ENCODE measurements at places on chromosomes 2 and 18.

DNA sequence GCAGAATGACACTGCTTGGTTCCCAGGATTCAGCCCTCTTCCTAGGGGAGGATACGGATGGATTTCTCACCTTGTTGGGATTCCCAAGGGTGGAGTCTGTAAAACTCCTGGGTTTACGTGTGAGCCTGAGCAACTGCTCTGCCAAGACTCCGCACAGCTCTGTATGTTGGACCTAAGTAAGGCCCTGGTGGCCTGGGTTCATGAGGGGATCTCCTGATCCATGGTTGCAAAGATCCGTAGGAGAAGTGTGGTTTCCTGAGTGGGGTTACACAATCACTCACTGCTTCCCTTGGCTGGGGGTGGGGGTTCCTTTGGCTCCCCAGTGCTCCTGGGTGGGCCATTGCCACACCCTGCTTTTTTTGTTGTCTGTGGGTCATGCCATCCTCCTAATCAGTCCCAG, 37.7 kb downstream of the ANKRD12 start:
- DNase-seq, result no peak

DNA sequence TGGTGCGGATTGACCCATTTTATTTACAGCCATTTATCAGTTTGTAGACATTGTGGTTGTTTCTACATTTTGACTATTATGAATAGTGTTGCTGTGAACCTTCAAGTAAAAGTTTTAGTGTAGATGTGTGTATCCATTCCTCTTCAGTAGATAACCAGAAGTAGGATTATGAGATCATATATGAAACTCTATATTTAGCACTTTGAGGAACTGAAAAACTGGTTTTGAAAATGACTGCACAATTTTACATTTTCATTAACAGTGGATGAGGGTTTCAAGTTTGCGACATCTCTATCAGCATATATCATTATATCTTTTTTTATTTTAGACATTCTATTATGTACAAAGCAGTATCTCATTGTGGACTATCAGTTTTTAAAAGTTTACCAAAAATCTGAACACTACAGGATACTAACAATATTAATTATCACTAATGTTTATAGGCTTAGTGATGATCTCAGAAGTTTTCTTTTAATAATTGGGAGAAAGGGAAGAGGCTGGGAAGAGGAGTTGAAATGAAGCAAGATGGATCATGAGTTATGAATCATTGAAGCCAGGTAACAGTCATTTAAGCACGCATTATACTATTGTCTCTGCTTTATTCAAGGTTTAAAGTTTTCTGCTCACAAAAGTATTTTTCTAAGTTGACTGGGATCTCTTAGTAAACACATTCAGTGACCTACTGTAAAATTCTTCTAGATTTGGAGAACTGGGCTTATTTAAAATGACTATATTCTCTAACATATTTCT, 329.0 kb upstream of the LRATD1 start:
- DNase-seq, result no peak

DNA sequence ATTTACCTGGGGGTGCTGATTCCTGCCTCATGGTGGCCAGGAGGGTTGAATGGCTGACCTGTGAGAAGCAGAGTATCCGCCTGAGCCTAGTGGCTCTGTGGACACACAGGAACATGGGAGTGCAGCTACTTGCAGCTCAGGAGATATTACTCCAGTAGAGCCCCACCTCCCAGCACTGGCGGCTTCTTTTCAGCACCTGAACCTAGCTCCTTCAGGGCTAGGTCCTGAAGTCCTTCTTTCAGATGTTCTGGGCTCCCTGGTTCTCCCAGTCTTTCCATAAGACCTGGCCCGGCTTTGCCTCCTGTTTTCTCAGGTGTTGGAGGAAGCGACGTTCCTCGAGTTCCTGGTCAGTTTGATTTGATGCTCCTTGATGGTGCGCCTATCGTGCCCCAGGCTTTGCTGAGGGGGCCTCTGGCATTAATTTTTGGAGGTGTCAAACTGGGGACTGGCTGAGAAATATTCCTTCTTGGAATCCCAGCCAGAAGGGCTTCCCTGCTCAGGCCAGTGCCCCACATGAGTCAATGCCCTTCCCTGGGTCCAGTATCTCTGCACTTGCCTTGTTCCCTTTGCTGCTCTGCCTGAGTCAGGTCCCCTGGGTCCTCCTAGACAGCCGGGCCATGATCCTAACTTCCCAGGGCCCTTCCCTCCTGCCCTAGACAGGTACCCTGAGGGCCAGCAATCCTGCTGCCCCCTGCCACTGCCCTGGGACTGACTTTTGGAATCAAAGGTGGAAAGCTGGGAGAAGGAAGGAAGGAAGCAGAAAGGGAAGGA, 110.7 kb upstream of the HAAO start:
- no peak for DNase-seq

DNA sequence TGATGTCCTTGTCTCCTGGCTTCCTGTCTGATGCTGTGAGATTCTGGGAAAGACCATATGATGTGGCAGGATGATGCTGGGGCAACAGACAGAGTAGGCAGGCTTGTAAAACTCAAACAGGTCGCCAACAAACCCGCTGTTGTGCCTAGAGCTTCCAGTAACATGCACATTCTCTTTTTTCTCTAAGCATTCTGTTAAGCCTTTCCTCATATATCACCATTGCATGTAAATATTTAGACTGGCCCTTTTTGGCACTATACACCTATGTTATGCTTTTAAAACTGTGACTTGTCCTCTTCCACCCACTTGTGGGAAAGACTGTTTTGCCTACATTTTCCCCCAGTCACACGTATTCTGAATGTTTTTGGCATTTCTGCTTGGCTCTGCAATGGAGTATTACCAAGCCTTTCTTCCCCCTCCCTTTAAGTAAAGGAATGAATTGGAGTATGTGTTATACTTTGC, 250.4 kb upstream of the TANK start:
- no peak for DNase-seq

- no peak for DNase-seq
Observed at GRCh38 chr2:229043681-229044080, 227.4 kb downstream of the PID1 start.
